ENCODE measurements at places on chromosomes 13 and 19. TPM values are rescaled to one million over a fixed set of nuclear protein-coding genes. Genes with fewer than 3 reads are reported as not detected.
A peak's percentile ranks its signal among the peaks of the same experiment; 100 is the strongest.

- DNase-seq, result no peak
Measured at GRCh38 chr19:19049406-19049805, 14.4 kb upstream of the SLC25A42 start.

DNA sequence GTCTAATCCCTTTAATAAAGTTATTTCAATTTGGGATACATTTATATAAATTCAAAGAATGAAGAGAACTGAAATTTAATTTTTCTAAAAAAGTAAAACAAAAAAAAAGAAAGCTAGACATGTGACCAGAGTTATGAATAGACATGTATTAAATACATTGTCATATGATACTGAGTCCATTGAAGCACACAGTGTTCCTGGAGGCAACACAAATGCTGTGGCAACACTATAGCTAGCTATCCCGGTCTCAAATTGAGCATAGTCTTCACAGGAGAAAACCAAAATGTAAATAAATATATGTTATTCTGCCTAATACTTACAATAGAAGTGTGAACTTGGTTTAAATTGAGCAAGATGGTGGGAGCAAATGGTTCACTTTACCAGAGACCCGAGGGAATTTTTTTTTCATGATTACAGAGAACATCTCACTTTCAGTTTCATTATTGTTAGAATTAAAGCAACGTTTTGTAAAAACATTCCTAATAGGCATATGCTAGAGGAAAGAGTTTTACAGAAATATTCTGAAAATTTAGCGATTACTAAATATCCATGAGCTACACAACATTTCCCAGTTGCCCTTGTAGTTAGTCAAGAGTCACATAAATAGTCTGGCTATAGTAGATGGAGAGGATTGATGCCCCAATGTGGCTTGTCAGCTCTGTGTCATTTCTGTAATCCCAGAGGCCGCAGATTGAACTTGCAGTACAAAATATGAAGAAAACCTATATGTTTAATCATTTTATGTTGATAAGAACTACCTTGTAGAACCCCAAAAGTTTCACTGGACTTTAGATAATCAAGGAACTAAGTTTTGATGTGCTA is 775.7 kb upstream of the SPRY2 start:
- peak; percentile 7 for DNase-seq

Gene METTL21C
- not detected for total RNA-seq

Gene ELSPBP1
- not detected for total RNA-seq

GRCh38 chr19:18644196-18645034 is 7.6 kb downstream of the KLHL26 start:
- no peak for DNase-seq

DNA sequence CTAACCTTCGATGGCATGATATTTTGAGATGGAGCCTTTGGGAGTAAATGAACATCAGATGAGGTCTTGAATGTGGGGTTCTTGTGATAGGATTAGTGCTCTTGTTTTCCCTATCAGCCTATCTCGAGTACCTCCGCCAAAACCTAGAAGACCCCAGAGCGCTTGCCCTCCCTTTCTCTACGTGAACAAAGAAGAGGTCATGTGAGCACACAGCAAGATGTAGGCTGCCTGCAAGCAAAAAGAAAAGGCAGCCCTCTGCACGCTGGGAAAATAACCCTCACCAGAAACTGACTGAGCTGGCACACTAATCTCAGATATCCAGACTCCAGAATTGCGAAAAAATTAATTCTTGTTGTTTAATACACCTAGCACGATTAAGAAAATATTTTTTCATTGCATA is 799.8 kb upstream of the SLC10A2 start:
- no peak for DNase-seq

DNA sequence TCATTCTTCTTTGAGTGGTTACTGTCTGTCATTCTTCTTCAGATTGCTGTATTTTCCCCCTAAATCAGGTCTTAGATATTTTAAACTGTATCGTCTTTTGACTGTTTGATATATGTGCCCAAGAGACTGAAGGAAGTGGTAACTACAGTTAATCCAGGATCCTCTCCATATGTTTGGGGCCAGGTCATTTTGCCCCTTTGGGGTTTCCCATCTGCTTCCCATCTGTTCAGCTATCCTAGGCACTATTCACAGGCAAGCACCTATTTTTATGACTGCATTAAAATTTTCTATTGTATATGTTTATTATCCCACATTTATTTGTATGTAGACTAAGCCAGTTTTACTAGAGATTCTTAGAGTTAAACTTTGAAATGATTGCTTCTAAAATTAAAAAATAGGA is 244.2 kb downstream of the PCCA start:
- DNase-seq, result no peak

- DNase-seq, result peak; percentile 58
Measured at GRCh38 chr19:19817357-19817756, 4.2 kb downstream of the ZNF506 start.

Gene CYP4F12
- total RNA-seq, result not detected

Gene KCNRG
- not detected for total RNA-seq

Gene ZNF536
- not detected for total RNA-seq

DNA sequence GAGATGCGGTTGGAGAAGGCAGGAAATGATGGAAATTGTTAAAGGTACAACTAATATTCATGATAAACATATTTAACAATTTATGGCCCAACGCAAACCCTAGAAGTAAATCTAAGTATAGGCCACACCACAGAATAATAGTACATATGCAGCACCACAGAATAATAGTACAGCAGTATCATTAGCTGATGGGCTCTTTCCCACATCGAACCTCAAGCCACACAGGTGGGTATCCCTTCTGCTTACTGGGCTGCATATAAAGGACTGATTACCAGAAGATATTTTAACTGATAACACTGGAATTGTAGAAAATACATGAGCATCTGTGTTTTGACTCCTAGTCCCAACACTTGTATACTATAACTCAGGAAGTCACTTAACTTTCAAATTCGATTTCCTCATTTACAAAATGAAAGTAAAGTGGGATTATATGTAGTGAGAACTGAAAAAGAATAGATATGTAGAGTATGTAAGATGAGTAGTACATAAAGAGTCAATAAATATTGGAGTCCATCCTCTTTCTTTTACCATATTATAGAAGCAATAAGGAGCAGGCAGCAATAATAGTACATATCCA is 91.5 kb downstream of the TSC22D1 start:
- no peak for DNase-seq

- DNase-seq, result no peak
Measured at GRCh38 chr13:83884141-83884540, 1.9 kb upstream of the SLITRK1 start.

- DNase-seq, result no peak
Measured at GRCh38 chr13:111880185-111880584, 186.8 kb upstream of the SOX1 start.

GRCh38 chr19:18594096-18594823 is 5.7 kb downstream of the REX1BD start:
- peak; percentile 58 for DNase-seq

- no peak for DNase-seq
Measured at GRCh38 chr19:10227026-10227971, 3.8 kb downstream of the S1PR2 start.

Gene LYPD3
- total RNA-seq, result 0.21 TPM

Gene SKA3
- 2.5 TPM for total RNA-seq

- DNase-seq, result peak; percentile 6
Measured at GRCh38 chr13:40348096-40348679, 318.3 kb downstream of the FOXO1 start.

GRCh38 chr13:102812611-102813287 is 13.8 kb downstream of the BIVM start:
- peak; percentile 9 for DNase-seq

Gene APOC1
- 52.3 TPM for total RNA-seq

Gene EFNB2
- total RNA-seq, result 4.8 TPM

DNA sequence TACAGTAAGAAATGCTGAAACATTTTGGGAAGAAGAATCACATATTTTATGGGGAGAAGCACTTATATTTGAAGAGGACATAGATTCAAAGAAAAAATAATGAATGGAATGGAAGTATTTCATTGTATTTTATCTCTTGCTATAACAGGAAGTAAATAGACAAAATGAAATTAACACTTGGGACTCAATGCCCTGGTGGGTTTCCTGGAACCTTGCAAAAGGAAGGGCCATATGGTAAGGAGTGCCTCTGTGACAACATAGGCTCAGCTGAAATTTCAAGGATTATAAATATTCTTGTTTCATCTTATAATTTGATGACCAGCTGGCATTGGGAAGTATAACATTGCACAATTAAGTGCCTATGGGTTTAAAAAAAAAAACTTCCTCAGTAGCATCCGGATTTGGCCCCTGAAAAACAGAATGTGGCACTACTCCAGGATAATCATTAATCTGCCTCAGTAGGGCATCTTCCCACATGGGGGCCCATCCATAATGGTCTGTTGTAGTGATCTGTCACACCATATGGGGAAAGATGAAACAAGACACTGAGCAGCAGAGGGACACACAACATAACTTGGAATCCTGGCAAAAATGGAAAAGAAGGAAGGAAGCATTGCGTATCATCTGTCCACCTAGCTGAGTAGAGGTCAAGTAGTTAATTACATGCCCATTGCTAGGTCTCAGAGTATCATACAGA is 321.6 kb downstream of the NDFIP2 start:
- no peak for DNase-seq

Gene DPF1
- 1.2 TPM for total RNA-seq

All from myocyte (in vitro differentiated cells).